Stimulated activated CD8-positive, alpha-beta memory T cell treated with anti-CD3 and anti-CD28 coated beads, Interleukin-15, amount 100 ng/mL, for 4 hours (primary cell): ENCODE measurements at places on chromosomes 3 and 15.

DNA sequence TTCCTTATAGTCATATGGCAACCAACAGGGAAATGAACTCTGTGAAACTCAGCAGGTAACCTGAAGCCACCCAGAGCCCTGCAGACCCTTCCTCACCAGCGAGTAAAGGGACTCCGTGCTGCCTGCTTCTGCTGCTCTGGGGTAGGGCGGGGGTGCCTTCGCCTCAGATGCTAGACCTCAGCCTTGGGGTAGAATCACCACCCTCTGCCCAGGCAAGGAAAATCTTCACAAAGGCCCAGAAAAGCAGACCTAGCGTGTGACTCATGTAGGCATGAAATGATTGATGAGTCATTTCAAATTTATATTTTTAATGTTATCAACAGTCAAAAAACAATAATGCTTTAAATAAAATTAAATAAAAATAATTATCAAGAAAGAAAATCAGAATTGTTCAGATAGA lies 6.6 kb downstream of the STIMATE start:
- DNase-seq, result no peak

DNA sequence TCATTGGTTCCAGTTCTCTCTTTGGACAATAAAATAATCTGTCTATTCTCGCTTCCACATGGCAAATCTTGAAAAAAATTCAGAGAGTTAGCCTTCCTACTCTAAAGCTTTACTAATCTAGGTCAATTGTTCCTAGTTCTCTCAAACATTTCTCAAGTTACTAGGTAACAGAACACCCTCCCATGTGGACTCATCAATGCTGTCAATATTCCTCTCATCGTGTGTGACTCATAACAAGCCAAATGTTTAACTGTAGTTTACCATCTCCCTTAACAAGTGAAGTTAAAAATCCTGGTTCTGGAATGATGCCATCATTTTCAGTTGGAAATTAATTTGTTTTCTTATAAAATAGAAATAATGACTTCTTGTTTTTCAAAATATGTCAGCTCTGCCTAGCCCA lies 438.6 kb downstream of the ROBO1 start:
- no peak for DNase-seq

DNA sequence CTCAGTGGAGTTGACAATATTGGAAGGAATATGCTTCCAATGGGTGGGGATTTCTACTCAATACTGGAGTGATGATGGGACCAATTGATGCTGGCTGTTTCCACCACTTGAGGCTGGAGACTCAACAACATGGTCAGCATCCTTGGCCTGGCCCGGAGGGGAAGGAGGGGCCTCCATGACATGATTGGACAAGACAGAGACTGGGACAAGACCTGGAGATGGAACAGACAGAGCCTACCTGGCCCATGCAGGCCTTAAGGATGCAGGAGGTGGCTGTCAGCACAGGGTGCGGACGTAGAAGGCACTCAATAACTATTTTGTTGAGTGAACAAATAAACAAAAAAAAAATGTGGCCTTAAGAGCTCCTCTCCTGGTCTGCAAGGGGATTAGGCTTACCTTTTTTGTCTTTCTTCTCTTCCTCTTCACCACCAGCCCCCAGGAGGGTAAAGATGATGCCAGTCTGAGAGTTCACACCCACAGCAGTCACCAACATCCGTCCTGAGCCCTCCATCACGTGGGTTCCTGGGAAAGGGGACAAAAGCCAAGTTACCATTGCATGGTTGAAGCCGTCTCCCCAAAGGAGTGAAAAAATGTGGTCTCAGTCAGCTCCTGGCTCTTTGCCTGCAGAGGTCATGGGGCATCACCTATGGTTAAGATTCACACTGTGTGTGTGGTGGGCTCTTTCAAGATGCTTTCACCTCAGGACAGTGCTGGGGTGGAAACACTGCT lies 67.1 kb upstream of the SEC13 start:
- no peak for DNase-seq

GRCh38 chr3:45704301-45704943 lies 15.2 kb downstream of the SACM1L start:
- no peak for DNase-seq

DNA sequence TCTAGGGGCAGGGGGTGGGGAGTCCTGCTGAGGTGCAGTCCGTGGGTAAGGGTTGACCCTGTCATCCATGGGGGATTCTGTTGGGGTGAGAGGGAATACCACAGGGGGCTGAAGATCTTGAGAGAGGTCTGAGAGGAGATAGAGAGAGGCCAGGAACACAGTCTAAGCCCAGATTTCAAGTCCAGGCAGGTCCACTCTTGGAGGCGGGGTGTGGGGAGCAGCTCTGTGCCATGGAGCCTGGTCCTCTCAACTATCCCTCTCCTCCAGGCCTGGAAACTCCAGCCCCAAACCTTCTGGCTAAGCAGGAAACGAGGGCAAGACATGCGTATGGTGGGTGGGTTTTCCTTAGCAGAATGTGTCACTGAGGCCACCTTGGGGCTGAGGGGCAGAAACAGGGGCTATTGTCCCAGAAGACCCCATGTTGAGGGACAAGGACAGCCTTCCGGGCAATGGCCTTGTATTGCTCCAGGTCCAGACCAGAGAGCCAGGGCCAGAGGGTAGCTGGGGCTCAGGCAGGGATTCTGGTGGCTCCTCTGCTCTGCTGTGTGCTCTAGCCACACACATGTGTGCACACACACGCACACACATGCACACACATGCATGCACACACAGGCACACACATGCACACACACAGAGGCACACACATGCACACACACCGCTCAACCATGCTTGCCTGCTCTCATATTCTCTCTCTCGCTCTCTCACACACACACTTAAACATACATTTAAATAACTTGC lies 48.6 kb upstream of the MAGEF1 start:
- no peak for DNase-seq

DNA sequence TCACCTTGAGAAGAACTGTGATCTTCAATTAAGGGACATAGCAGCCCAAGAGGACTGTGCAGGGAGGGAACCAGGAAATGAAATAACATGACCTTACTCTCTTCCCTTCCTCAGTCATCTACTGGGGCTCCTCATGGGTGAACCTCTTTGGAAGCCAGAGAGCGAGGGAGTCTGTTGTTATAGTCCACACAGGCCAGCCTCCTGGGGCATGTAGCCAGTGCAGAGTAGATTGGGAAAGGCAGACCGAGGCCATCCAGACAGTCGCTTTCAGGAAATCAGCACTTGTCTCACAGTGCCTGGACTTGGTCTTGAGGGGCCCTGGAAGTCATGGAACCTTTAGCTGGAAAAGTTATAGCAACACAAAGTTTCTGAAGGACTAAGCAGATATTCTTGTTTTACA lies 6.1 kb downstream of the CRTAP start:
- no peak for DNase-seq

DNA sequence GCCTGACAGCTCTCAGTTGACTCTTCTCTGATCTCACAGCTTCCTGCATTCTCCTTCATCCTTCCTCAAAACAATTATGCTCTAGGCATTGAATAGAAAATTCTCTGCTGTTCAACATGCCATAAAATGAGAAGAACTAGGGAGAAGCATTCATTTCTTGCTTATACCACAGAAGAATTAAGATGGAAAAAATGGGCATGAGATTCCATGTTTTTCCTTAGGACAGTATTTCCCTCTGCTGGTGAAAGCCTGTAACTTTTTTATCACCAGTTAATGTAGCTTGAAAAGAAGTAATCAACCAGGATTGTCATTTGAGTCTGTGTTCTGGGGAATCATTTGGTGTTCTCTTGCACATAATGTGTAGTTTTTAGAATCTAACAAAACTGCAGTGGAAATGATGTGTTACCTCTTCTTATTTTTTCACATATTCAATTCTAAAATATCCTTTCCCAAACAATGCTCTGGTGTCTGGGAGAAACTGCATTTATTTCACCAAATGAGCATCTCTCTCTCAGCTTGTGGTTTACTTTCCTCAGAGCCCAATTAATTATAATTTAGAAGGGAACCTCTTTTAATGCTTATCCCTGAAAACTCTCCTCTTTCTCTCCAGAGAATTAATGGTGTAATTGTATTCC lies 92.8 kb upstream of the DCBLD2 start:
- DNase-seq, result no peak

DNA sequence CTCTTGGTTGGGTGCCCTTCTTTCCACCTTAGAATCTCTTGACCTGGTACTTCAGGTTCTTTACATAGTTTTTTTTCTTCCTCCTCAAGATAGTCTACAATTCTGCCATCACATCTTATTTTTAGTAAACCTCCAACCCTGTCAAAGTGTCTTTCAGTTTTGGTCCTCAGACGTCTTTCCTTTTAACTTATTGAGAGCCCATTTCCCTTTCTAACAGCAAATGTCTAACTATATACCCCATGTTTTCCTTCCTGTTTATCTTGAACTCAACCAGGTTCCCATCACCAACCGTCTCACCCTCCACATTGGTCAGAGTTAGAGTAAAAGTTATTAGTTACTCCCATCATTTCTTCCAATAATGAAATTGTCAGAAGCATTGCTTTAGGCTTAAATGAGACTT lies 10.4 kb downstream of the KBTBD12 start:
- DNase-seq, result no peak

- no peak for DNase-seq
These were observed 72.0 kb downstream of the MYO1E start for GRCh38 chr15:59300618-59301139.

GRCh38 chr3:15512166-15512565 lies 9.3 kb downstream of the COLQ start:
- DNase-seq, result no peak

GRCh38 chr15:77804210-77804609 lies 171.5 kb upstream of the LINGO1 start:
- DNase-seq, result no peak

DNA sequence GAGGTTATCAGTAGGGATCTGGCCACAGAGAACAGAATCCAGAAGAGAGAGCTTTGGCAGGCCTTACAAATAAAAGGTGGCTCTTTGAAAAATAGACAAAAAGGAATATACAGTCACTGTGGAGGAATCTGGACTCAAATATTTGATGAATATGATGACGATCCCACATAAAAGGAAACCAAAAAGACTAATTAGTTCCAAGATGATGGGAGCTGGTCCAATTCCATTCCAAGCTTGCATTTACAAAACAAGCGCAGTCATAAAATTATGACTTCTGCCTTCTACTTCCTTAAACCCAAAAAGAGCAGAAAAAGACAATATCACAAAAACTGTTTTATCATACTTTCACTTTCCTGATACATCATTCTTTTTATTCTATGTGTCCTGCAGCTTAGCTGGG lies 285.8 kb downstream of the DIPK2A start:
- no peak for DNase-seq
